ENCODE measurements at places on chromosomes 4 and X.

DNA sequence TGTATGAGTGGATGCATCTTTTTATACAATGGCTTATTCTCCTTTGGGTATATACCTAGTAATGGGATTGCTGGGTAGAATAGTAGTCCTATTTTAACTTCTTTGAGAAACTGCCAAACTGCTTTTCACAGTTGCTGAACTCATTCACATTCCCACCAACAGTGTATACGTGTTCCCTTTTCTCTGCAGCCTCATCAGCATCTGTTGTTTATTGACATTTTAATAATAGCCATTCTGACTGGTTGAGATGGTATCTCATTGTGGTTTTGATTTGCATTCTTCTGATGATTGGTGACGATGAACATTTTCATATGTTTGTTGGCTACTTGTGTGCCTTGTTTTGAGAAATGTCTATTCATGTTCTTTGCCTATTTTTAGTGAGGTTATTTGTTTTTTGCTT is 687.0 kb upstream of the EPHA5 start:
- DNase-seq, result no peak

- no peak for DNase-seq
These were observed 40.2 kb downstream of the HOPX start for GRCh38 chr4:56640621-56641493.

DNA sequence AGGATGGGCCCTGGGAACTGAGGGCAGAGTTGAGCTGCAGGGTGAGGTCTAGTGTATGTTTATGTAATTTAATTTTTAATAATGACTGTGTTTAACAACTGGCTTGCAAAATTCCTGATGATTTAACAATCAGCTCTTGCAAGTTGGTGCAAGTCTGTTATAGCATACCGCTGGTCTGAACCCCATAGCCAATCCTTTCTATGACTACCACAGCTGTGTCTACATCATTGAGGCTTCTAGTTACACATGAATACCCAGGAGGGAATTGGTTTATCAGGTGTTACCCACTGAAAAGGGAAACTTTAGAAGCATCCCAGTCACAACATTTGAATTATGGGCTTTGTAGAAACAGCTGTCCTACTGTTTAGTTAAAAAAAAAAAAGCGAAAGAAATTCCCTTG is 38.3 kb downstream of the SUPT20HL1 start:
- DNase-seq, result peak; percentile 60

- peak; percentile 1 for DNase-seq
These were observed 2246.0 kb downstream of the ARAP2 start for GRCh38 chr4:33998291-33998690.

- peak; percentile 55 for DNase-seq
These were observed 32.7 kb downstream of the TBC1D14 start for GRCh38 chr4:6942238-6942800.

DNA sequence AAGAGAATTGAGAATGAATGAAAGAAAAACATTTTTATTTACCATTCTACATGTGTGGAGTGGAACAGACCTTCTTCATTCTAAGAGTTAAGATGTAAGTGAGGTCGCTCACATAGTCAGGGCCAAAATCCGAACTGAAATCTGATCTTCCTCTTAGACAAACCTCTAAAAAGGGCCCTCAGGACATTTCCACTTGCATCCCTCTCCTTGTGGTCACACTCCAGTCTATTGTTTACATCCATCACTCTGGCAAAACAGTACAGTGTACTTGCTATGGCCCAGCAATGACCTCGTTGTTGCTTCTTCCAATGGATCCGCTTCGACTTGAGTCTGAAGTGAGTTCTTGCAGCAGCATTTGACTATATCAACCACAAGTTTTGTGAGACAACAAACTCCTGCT is 54.2 kb downstream of the MOSPD2 start:
- peak; percentile 33 for DNase-seq

DNA sequence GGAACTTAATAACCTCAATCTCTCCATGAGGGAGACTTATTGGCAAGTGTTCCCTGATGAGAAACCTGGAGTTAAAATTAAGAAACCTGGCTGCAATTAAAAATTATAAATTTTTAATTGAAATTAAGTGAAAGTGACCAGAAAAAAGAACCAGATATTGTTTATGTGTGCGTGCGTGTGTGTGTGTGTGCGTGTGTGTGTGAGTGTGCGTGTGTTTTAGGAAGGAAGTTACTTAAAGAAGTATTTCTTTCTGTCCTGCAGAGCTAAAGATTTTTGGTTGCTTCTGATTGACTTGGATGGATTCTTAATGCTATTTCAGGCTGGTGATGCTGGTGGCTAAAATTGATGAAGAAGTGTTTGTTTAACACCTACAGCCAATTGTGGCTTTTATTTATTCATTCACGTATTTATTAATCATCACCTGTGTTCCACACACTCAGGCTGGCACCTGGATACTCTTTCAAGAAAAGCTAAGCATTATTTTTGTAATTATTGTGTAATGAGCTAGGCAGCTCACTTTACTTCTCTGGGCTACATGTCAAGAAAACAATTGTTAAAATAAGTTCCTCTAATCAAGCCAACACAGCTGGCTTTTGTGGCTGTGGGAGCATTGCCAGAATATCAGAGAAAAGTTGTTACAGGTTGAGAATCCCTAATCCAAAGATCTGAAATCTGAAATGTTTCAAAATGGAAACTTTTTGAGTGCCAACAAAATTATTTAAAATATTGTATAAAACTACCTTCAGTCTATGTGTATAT is 68.5 kb downstream of the CEP44 start:
- peak; percentile 8 for DNase-seq

- no peak for DNase-seq
These were observed 371.7 kb downstream of the FAM133A start for GRCh38 chrX:94045724-94046123.

DNA sequence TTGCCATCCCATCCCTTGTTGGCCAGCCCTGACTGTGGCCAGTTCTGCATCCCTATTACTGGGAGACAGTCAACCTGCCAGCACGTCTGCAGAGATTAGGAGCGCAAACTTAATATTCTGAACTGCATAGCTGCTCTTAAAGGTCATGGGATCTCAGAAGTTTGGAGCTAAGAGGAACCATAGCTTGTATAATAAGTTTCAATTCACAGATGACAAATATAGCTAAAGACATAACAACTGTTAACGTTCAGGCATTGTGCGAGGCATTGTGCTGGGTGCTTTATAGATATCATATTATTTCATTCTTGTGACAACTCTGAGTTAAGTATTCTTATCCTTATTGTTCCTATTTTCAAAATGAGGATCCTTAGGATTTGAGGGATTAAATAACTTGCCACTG is 3.7 kb downstream of the SCARB2 start:
- DNase-seq, result no peak

DNA sequence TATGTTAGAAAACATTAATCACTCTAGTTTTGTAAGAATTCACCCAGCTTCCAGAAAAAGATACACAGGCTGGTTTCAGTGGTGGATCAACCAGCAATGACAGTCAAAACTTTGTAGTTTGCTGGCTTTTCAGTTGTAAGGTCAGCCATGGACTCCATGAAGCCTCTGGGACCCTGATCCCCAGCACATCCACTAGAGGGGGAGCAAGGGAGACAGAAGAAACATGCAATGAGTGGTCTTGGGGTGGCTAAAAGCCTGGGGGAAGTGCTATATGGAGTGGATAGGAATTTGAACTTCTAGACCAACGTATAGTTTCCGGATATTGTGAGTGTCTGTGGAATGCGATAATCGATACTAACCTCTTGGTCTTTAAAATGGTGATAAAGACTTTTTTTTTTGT is 72.7 kb downstream of the AFF2 start:
- no peak for DNase-seq

DNA sequence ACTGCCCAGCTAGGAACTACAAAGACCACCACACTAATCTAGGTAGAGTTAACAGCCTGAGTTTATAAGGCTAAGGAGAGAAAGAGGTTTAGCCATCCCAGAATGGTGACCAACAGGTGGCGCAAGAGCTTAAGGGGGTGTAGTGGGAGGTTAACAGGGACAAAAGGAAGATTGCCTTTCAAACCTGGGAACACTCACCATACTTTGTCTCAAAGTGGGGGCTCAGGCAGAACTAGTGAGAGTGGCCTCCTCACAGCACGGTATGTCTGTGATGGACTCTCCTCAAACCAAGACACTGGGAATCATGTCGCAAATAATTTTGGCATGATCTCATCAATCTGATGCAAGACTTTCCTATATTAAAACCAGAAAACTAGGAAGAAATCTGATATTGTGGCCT is 23.4 kb downstream of the CCNI start:
- peak; percentile 42 for DNase-seq

GRCh38 chr4:4625488-4625887 is 83.6 kb upstream of the STX18 start:
- no peak for DNase-seq

DNA sequence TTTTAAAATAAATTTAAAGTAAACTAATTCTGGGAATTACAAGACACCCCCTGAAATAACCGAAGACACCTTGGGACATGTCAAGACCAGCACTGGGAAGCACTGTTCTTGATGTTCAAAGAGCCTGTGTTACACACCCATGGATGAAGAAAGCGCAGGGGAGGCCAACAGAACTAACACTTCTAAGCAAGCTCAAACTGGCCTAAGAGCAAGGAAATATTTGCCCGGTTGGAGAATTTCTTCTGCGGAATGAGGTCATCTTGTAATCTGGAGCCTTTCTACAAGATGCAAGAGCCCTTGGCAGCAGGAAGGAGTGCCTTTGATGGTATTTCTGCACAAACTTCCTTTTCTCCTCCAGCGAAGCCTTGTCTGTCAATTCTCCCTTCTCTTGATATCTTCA is 9.3 kb upstream of the EFHC2 start:
- DNase-seq, result peak; percentile 17

DNA sequence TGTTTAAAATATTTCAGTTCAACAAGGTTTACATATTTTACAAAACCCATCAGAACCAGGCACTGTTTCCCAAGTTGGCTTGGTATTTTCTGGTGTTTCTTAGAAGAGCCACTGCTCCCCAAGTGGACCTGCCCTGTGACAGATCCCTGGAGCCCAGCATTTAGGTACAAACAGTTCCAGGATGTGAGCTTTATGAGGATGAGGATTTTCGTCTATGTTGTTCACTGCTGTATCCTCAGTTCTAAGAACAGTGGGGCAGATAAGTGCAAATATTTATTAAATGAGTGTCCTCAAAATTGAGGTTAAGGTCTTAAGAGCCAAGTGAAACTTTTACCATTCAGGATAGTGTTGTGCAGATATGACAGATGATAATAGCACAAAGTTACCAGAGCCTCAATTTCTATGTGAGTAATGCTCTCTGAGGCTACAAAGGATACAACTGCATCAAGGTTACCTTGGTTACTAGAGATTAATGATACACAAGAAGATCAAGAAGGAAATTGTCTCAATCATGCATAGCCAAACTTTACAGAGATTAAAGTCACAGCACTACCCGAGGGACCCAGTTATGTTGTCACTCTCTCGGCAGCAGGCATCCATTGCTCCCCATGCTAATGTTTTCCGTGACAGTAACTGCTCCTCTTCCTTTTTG is 37.5 kb downstream of the ANXA3 start:
- DNase-seq, result no peak

- DNase-seq, result no peak
These were observed 180.8 kb downstream of the MAGEB17 start for GRCh38 chrX:16347968-16348670.

GRCh38 chr4:115883847-115884246 is 770.4 kb upstream of the NDST4 start:
- no peak for DNase-seq

DNA sequence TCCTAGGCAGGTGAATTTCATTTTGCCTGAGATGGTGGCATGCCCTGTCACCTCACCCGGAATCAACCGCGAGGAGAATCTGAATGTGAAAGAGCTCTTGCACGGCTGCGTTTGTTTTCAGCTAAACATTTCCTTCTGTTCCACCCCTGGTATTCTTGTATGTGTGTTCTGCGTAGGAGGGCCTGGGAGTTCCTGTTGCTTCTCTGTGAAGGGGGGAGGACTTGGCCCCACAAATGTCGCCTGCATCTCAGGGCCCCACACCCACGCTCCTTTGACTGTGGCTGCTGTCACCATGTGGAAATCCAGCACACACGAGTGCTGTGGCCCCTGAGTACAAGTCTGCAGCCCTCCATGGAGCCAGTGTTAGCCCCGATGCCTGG is 45.8 kb upstream of the CLCN4 start:
- no peak for DNase-seq

DNA sequence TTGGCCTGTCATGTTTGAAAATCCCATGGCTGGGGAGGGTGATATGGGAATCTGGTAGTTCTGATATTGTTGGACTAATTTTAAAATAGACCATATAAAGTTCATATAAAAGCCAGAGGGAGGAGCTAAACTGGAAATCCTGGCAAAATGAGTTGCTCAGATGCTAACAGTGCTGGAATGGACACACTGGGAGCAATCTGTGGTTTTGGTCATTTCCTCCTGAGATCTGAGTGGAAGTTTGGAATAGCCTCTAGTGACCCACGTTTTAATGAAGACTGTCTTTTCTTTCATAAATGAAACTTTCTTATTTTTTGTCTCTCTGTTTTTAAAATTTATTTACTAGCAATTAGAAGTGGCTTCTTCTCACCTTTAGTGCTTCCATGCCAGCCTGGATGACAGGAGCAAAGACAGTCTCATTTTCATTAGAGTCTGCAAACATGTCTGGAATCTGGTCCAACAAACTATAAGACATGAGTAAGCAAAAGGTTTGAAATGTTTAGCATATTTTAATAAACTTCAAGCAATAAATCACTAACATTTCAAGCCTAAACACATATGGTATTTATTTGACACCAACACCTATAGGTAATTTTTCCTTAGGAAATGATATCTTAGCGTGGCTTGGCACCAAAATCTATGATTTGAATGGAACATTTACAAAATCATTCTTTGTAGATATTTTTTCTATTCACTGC is 66.6 kb downstream of the METTL14 start:
- no peak for DNase-seq

DNA sequence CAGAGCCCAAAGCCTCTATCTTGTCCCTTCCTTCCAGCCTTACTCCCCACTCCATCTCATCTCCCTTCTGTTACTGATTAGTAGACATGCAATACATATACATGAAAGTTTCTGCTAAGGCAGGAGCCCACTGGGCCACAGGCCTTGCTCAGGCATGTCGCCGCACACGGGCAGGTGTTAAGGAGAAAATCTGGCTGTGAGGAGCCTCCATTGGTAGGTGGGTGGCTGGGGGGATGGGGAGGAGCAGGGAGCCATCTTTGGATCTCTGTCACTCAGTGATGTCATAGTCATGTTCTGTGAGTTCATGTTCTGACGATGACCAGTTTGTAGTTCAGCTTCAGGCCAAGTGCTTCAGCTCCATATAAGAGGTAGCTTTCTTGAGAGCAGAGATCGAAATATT is 2.9 kb upstream of the HMGB3 start:
- DNase-seq, result no peak

DNA sequence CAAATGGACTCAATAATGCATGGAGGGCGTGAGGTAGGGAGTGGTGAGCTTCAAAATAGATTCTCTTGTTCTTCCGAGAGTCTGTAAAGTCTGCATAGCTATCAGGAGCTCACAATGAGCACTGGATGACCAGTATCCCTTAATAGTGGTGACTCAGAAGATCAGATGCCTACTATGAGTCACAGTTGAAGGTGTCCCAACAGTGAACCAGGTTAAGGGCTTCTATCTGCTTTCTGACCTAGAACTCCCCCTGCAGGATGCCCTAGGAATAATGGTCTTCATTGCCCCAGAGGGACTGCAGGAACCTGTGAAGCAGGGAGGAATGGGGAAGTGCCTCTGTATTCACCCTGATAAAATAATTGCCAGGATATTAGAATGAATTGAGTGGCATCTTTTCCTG is 22.1 kb downstream of the DGKK start:
- DNase-seq, result no peak

- no peak for DNase-seq
These were observed 193.1 kb downstream of the PARM1 start for GRCh38 chr4:75126058-75126457.

GRCh38 chr4:183550345-183551093 is 45.7 kb downstream of the ING2 start:
- no peak for DNase-seq
